ENCODE measurements at places on chromosomes 4 and X. TPM values are rescaled to one million over a fixed set of nuclear protein-coding genes. Genes with fewer than 3 reads are reported as not detected.

Gene SSX3
- total RNA-seq: not detected

Gene CLCN4
- total RNA-seq: 5.0 TPM

Gene DLG3
- total RNA-seq: 14.4 TPM

Gene POLN
- total RNA-seq: 3.2 TPM

Gene CYTL1
- total RNA-seq: not detected

Gene CFI
- total RNA-seq: 0.61 TPM

Gene TRIM60
- total RNA-seq: not detected

Gene TRPC5OS
- not detected for total RNA-seq

Gene KIAA1210
- 0.12 TPM for total RNA-seq

Gene GABRG1
- total RNA-seq: not detected

Gene BRS3
- not detected for total RNA-seq

Gene STAG2
- 63.3 TPM for total RNA-seq

Gene NR3C2
- 3.5 TPM for total RNA-seq

Gene KIF4A
- 2.3 TPM for total RNA-seq

Gene ZBTB33
- 17.0 TPM for total RNA-seq

Gene FTHL17
- total RNA-seq: not detected

Gene CCDC160
- total RNA-seq: not detected

Gene GRXCR1
- not detected for total RNA-seq

Gene FHIP1A
- 0.85 TPM for total RNA-seq

Measured in hair follicle dermal papilla cell (primary cell).